ENCODE measurements at places on chromosomes 6 and 20. TPM values are rescaled to one million over a fixed set of nuclear protein-coding genes. Genes with fewer than 3 reads are reported as not detected.

DNA sequence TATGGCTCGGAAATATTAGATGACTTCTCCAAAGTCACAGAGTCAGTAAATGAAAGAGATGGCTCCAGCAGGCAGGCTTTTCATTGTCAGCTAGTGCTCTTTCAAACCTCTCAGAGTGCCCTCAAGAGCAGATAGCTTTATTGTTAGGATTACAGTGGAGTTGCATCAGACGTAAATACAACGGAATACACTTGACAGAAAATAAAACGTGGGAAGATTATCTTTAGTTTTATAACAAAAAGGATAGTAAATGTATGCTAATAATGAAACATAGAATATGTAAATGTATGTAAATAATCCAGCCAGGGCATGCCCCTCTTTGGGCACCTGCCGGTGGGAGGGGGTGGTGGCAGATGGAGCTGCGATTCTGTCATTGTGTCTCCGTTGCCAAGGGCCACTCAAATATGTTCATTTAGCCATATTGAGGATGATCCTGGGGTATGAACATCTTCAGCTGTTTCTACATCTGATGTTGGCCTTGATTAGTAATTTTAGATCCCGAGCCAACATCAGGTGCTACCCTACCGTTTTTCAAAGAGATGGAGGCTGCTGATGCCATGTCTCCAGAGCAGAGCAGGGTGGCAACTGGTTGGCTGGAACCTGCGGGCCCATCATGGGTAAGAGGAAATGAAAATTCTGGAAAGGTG lies 358.3 kb upstream of the SULF2 start:
- no peak for DNase-seq

DNA sequence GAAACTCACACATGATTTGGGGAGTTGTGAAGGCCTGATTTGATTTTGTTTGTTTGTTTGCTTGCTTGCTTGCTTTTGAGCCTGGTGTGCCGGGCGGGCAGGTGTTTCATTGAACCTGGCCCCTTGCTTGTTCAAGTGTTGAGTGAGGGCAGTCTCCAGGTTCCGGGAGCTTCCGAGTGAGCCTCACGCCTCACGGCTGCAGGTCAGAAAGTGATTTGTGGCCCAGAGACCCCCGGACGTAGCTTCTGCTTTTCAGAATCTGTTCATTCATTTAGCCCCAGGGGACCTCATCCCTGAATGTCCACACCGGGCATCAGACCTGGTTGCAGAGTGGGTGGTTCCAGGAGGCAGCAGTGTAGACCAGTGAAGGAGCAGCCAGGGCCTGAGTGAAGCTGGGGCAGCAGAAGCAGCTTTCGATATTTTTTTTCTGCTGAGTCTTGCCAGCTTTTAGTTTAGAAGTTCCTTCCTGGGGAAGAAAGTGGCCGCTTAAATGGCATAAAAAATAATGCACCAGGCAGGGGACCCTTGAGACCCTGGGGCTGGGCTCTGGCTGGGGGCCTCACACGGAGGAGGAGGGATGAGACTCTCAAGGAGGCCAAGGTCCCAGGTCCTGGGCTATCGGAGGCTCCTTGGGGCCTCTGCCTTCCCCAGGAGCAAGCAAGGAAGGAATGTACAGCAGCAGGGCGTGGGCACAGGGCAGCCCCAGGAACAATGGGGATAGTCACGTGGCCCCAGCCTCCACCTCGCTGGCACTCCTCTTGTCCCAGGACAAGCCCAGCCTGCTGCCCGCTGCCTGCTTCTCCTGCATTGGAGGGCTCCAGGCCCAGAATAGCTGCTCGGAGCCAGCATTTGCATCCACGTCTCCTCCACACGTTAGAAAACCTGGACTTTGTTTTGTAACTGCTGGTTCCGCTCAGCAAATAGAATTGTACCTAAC lies 89.2 kb upstream of the BHLHE23 start:
- no peak for DNase-seq

GRCh38 chr6:22006795-22007194 lies 290.0 kb downstream of the PRL start:
- no peak for DNase-seq

GRCh38 chr20:56513161-56514150 lies 11.1 kb upstream of the FAM209A start:
- DNase-seq: no peak

- no peak for DNase-seq
Measured at GRCh38 chr6:129959358-129959930, 58.9 kb upstream of the L3MBTL3 start.

DNA sequence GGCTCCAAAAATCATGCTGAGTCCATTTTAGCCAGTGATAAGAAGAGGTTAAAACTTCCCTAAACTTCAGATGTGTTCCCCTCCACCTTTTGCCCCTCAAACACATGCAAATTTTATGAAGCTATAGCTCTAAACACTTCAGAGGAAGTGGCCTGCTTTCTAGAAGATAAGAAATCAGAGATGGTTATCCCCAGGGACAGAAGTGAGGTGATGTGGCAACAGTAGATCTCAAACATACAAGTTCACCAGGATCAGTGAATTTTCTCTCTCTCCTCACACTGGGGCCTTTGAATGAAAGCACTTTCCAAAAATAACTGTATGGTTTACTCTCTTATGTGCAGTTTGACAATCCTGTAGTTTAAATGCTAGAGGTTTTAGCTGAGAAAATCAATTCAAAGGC lies 332.0 kb downstream of the BTBD9 start:
- DNase-seq: no peak

The PNLDC1 gene
- 0.23 TPM for polyA plus RNA-seq

- no peak for DNase-seq
Measured at GRCh38 chr6:106026748-106027715, 59.1 kb upstream of the PRDM1 start.

DNA sequence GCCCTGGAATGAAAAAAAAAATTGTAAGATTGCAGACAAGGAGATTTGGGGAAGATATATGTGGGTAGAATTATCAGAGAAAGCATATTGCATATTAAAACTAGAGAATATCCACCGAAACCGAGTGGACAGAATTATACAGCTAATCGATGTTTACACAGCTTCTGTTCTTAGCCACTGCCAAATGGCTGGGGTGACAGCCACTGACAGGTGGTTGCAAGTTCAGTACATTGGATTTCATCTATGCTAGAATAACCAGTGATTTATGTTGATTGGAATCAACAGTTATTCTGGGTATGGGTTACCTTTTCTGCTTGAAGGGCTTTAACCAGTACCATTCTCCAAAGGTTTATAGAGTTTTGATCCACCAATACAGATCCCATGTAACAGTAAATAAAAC lies 48.4 kb upstream of the THEMIS start:
- no peak for DNase-seq

DNA sequence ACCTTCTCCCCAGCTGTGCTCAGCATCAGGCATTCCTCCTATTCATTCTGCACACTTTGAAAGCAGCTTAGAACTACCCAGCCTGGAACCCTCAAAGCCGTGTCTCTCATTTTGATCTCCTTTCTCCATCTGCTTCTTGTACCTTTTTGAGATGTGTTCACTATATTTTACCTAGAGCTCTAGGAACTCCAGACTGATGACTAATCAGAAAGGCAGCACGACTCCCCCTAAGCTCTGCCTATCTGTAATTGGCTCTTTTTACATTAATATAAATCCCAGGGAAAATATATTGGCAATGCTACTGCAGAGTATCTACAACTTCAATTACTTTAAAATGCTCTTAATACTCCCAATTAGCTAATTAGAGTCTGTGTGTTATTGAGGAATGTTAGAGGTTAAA lies 671.5 kb downstream of the CBLN4 start:
- DNase-seq: no peak

DNA sequence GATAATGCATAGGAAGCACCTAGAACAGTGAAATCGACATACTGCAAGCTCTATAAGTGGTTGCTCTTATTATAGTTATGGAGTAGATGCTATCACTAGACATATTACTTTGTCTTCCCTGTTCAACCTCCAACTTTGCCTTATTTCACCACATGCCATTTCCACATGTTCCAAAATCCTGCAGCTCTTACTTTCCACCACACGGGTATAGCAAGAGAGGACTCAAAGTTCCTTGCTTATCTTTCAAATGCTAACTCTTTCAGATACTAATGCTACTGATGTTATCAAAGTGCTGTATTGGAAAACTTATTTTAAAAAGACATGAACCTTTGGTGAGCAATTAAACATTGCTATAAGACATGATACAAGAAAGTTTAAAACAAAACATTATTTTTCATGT lies 1130.1 kb downstream of the HACE1 start:
- DNase-seq: no peak

- DNase-seq: no peak
Measured at GRCh38 chr20:3744806-3745685, 12.6 kb downstream of the HSPA12B start.

- no peak for DNase-seq
Measured at GRCh38 chr6:132023490-132023889, 72.3 kb upstream of the CCN2 start.

DNA sequence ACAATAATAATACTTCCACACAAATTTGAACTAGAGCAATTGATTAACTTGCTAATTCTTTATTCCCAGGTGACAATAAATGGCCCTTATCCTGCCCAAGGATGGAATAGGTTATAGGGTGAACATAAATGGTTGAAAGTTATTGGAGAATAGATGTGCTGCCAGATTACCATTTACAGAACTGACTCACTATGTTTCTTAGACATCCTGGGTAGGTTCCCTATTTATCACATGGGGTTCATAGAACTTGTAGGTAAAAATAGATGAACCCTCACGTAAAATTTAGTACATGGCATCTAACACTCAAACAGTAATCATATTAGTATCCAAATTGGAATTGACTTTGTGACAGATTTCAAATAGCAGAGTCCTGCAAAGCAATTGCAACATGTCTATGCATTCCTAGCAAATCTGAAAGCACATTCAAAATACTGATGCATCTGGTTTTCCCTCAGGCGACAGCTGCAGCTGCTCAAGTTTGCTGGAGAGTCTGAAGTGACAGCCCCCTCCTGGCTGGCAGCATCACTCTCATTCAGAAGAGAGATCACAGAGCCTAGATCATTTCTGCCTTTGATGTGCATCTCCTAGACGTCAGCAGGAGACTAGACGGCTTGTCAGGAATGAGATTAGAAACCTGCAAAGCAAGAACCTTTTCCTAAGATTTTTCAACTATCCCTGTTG lies 80.2 kb upstream of the RNF217 start:
- DNase-seq: no peak

The SLC17A4 gene
- polyA plus RNA-seq: not detected

The PTP4A1 gene
- polyA plus RNA-seq: 23.6 TPM

The SLC22A2 gene
- not detected for polyA plus RNA-seq

DNA sequence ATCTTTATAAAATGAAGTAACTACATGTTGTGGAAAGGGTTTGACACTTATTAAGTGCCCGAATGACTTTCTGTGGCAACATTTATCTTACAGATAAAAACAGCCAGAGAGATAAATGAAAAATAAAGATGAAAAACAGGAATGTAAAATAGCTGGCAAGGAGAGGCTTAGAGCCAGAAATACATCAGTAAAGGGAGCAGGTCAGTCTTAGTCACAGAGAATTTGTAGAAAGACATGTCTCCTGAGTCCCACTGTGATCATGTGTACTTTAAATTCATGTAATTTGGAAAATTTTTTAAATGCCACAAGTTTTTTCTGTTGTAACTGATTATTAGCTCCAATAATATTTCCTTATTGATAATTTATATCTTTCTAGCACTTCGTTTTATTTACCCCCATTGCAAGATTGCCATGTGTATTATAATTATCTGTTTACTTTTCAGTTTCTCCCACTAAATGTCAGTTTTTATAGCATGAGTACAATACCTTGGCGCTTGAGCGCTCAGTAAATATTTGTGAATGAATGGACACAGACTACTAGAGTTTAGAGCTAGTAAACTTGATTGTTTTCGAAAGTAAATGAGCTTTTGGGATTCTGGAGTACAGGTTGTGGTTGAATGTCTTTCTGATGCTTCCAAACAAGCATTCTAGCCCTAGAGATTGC lies 15.2 kb downstream of the TAB2 start:
- no peak for DNase-seq

GRCh38 chr6:28585335-28585734 lies 59.7 kb downstream of the GPX5 start:
- DNase-seq: no peak

DNA sequence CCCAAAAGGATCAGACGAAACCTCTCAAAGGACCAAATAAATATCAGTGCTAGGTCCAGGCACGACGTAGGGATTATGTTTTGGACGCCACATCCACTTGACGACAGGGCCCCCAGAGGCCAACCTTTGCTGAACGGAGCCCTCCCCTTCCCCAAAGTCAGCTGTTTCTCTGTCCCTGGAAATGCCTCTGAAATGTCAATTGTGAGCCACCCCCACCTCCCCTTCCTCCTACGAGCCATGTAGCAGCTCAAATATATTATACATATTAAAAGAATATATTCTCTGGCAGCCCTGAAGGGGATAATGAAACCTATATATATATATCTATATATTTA lies 39.6 kb upstream of the BLCAP start:
- DNase-seq: no peak

- no peak for DNase-seq
Measured at GRCh38 chr6:132388291-132388690, 13.0 kb downstream of the MOXD1 start.

DNA sequence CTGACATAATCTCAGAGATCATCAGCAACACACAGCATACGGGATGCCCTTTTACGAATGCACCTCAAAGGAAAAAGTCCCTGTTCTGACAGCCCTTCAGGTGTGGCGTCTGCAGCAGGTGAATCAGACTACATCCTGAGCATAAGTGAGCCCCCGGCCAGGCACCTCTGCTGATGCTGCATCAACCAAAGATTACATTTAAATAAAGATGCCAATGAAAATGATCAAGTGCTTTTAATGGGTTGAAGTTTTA lies 58.7 kb downstream of the INSM1 start:
- DNase-seq: no peak

DNA sequence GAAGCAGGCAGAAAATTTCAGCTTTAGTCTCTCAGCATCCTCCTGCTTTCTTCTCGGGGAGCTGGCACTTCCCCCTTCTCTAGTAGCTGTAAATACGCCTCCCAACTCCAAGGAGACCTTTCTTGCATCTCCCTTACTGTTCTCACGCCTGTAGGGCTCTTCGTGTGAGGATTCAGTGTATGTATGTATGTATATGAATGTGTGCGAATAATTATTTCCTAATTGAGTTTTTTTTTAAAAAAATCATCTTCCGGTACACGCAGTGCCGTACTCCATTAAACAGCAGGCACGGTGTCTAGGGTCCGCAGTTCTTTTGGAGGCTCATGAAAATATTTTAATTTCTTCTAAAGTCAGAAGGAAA lies 85.4 kb downstream of the HFE start:
- no peak for DNase-seq

DNA sequence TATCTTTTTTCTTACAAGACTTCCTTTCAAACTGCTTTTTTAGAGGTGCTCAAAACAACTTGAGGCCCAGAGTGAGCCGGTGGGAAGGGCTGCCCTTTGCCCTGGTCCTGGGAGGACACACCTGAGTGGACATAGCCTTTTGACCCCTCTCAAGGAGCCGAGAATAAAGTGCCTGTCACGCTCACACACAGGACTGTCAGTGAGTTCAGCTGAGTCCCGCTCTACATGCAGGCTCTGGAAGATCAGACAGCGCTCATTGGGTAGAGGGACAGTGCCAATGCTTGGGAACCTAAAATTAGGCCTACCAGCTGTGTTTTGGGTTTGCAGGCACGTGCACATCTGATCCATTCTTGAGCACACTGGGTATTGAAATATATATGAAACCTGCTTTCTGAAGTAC lies 387.8 kb downstream of the CD83 start:
- no peak for DNase-seq

GRCh38 chr6:53752440-53752839 lies 42.4 kb upstream of the LRRC1 start:
- no peak for DNase-seq

The LMBRD1 gene
- 32.0 TPM for polyA plus RNA-seq
